ENCODE measurements at places on chromosomes 2 and 18.
A peak's percentile ranks its signal among the peaks of the same experiment; 100 is the strongest.

- DNase-seq = no peak
These were observed 850.7 kb downstream of the NRXN1 start for GRCh38 chr2:50181212-50181611.

DNA sequence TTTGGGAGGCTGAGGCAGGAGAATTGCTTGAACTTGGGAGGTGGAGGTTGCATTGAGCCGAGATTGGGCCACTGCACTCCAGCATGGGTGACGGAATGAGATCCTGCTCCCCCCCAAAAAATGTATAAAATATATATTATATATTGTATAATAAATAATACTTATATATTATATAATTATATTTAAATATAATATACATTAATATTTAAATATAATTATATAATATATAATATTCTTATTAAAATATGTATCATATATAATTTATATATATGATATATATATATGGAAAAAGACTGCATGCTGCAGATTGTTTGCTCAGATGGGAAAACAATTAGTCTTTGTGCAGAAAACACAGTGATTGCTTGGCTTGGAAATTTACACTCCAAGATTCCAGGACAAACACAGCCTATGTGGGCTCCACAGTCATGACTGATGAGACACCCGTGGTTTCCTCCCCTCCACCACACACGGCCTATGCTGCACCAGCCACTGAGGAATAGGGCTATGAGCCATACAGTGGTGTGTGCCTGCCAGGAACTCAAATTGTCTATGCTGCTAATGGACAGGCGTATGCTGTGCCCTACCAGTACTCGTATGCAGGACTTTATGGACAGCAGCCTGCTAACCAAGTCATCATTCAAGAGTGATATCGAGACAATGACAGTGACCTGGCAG is 30.0 kb downstream of the PMAIP1 start:
- no peak for DNase-seq

- DNase-seq = no peak
These were observed 1.8 kb upstream of the MPV17 start for GRCh38 chr2:27324720-27325119.

GRCh38 chr2:231686192-231687100 is 21.9 kb upstream of the PTMA start:
- no peak for DNase-seq

GRCh38 chr2:171225302-171225980 is 64.7 kb upstream of the TLK1 start:
- DNase-seq = no peak

- no peak for DNase-seq
These were observed 11.5 kb downstream of the PPP1R7 start for GRCh38 chr2:241161646-241162281.

GRCh38 chr18:79764131-79764530 is 33.6 kb upstream of the KCNG2 start:
- no peak for DNase-seq

DNA sequence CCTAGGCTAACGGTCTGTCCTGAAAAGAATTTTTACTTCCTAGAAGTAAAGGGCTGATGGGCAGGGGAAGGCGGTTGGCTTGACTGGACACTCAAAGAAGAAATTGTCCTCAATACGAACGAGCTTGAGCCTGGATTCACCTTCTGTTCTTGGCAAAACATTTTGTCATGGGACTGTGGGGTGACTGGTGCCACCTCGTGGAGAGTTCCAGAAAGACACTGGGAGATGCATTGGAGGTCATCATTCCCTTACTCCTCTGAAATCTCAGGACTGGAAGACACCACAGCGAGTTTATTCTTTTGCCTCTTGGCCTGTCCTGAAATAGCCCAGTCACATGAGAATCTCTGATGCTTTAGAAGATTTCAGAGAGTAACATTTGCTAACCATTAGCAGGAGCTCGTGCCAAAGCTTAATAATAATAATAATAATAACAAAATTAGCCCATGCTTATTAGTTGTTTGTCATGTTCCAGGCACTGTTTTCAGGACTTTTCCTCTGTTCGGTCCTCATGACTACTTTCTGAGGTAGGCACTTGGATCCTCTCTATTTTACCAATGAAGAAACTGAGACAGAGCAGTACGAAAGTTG is 44.5 kb downstream of the TMEM182 start:
- DNase-seq = peak; percentile 74

- no peak for DNase-seq
These were observed 30.8 kb downstream of the COBLL1 start for GRCh38 chr2:164810843-164811242.

- peak; percentile 43 for DNase-seq
These were observed 15.6 kb downstream of the ATOH8 start for GRCh38 chr2:85769236-85769982.

All from nephron progenitor cell (in vitro differentiated cells).